ENCODE measurements at places on chromosomes 5 and 9.

GRCh38 chr5:38872826-38873225 lies 27.0 kb downstream of the OSMR start:
- no peak for DNase-seq

DNA sequence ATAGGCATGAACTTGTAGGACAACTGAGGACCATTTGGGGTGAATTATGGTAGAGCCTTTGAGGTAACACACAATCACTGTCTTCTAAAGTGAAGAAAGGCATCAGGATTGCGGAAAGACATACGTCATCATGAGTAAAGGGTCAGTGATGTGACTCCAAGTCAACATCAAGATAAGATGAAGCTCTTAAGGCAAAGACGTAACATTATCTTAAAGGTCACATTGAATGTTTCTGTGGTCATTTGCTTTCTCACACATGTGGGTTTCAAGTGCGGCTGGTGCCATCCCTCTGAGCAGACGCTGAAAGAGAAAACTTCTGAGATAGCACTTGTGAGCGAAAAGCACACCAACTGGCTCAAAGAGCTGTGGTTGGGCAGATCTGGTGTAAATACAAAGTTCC lies 63.3 kb upstream of the GRAMD2B start:
- no peak for DNase-seq

DNA sequence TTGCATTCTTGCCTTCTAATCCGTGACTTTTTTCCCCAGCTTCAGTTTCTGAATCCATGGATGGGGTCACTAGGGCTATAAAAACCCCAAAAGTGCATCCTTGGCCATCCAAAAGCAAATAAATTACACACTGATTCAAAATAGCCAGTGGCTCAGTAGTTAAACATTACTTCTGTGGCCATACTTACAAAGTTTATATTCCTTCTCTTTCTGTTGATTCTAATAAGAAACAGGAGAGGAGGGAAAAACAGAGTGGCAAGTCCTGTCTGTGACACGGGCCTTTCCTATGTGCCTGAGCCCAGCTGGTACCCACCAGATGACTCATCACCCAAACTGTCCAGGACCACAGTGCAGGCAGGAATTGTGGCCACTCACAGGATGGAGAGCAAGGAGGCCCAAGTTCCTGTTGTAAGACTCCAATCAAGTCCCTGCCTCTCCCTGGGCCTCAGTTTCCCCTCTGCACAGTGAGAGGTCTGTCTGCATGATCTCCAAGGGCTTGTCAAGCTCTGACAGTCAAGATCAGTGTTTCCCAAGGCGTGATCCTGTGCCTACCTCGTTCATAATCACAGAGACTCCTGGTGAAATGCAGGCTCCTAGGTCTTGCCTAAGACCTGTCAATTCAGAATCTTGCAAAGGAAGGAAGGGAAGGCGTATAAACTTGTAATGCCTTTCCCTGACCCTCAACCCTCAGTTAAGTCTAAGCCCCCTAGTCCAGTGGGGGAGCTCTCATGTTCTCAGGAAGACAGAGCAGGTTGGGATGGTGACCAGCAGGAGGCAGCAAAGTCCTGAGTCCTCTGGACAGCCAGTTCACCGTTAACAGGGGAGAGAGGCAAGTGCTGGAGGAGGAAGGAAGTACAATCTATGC lies 29.5 kb downstream of the TNIP1 start:
- peak; percentile 79 for DNase-seq

DNA sequence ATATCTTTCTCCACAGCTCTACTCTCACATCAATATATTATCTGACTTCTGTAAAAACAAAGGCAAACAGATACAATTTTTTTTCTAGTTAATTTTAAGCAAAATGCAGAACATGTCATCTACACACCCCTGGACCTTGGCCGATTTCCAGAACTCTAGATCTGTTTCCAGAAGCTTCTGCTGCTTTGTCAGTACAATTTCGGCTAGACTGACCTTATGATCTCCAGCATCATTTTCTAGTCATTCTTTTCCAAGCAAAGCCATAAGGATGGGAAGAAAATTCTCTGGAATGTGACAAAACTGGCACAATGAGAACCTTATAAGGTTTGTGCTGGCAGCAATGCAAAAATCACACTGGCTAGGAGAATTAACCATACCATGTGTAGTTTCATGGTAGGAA lies 132.8 kb upstream of the MPDZ start:
- DNase-seq, result no peak

DNA sequence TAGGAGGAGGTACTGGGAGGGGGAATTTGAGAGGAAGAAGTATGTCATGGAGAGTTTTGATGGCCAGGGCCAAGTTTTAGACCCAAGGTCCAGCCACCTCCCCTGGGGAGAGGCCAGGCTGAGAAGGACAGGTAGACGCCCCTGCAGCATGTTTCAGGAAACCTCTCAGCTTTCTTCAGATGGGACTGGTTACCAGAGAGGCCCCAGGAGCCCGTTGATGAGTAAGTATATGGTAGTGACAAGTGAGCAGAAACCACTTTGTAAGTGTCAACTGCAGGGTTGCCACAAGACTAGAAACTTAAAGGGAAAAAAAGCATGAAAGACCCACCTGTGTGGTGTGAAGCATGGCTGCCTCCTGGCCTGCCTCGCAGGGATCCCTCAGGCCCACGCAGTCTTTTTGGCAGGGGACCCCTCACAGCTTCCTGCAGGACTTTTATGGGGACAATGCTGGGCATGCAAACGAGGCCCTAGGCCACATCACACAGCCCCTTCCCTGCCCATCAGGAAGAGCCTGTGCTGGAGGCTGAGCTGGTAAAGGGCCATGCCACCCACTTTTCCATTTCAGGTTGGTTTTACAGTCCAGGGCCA lies 255.9 kb downstream of the FSTL4 start:
- peak; percentile 40 for DNase-seq

- no peak for DNase-seq
These were observed 202.4 kb upstream of the ZNF608 start for GRCh38 chr5:124948754-124949275.

DNA sequence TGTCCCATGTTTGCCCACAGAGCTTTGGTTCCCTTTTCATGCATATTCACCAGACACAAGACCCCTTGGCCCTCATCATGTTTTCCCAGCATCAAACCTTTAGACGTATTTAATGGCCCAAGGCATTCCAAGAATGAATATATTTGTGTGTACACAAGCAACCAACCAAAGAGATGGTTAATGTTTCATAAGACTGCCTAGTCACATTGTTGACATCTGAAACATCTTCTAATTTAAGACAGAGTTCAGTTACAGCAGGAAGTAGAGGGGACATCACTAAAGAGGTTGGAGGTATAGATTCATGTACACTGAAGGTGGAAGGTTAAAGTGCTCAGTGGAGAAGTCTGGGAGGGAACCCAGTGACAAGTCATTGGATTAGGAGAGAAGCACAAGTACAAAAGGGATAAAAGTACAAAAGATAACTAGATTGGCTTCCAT lies 49.1 kb downstream of the SUSD1 start:
- no peak for DNase-seq

- no peak for DNase-seq
These were observed 212.5 kb downstream of the MAST4 start for GRCh38 chr5:66808663-66809062.

DNA sequence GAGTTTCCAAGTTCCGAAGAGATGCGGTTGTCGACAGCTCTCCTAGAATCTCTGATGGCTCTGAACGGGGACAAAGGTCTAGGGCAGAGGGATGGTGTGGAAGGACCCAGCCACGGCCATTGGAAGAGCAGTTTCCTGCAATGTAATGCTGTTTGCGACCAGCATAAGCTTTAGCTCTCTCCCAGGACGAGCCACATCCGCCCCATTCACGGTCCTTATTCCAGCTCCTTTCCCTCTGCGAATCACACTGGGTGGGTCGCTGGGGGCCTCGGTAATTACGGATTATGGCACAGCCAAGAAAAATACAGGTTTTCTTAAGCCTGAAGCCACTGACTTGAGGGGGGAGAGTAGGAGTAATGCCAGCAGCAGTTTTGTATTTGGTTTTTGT lies 22.7 kb downstream of the ANXA2R start:
- DNase-seq, result no peak

GRCh38 chr5:12910641-12911040 lies 1006.4 kb upstream of the CTNND2 start:
- DNase-seq, result no peak

- no peak for DNase-seq
These were observed 128.7 kb downstream of the C5orf15 start for GRCh38 chr5:133839721-133840120.

GRCh38 chr5:2700876-2701275 lies 50.6 kb downstream of the IRX2 start:
- no peak for DNase-seq

GRCh38 chr5:126865299-126865698 lies 88.4 kb downstream of the LMNB1 start:
- DNase-seq, result no peak

- no peak for DNase-seq
These were observed 5.2 kb downstream of the DOCK8 start for GRCh38 chr9:219670-220365.

DNA sequence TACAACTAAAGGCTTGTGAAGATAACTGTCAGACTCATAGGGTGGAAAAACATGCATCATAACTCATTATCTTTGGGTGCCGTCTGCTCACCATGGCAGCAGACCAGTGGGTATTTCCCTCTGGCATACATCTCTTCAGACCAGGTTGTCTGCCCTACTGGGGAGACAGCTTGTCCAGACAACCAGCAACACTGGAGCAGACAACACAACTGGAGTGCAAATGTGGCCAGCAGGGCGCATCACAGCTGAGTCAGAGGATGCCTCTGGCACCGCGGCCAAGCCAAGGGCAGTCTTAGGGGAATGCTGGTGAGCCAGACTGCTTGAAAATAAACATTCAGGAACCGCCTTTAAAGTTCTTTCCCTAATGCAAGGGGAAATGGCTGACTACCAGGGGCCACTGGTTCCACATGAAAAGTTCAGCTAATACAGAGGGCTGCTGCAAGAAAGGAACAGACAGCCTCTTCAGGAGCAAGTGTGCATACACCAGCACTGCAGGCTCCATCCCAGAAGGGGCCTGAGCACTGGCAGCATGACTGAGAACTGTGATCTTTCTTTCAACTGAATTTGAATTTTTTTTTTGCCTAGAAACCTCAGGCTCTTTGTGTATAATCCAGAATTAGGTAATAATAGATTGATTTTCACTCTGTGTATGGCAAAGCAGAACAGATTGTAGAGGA lies 77.3 kb downstream of the MAMDC2 start:
- DNase-seq, result no peak

DNA sequence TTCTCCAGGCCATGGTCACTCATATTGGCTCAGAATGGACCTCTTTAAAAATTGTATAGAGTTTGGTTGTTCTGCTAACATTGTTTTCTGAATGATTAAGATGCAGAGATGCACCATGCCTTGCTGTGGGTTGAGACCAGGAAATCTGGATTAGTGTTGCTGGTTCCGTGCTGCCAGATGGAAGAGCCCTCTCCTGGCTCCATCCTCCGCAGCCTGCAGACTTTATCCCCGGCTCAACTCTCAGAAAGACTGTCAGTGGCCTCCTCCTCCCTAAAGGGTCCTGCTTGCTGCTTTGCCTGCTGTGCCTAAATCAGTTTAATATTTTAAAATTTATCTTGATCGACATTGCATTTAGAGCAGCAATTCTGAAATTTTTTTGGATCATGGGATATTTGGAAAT lies 196.7 kb downstream of the TENT4A start:
- no peak for DNase-seq

- DNase-seq, result no peak
These were observed 252.6 kb downstream of the ACTL7B start for GRCh38 chr9:108603141-108603540.

- no peak for DNase-seq
These were observed 42.2 kb upstream of the CEP72 start for GRCh38 chr5:569868-570361.

GRCh38 chr9:11872471-11872870 lies 820.7 kb upstream of the TYRP1 start:
- no peak for DNase-seq

GRCh38 chr9:77221431-77221830 lies 44.1 kb downstream of the VPS13A start:
- no peak for DNase-seq

DNA sequence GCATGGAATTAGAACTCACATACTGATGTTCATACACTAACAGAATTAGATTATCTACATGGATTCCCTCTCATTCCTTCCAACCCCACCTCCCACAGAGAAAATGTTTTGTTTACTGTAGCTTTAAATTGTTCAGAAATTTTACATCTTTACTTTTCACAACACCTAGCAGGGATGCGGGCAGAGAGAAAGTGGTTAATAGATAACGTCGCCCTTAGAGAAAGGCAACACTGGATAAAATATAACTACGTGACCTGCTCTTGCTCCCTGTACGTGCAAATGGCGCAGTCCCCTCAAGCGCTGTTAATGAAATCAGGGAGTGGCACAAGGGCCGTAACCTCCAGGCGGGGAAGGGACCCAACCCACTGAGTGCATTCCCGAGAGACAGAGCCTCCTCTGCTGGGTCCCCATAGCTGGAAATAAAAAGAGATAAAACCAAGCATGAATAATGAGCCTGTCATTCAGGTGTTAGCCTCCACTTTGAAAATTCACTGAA lies 125.3 kb upstream of the DAPK1 start:
- DNase-seq, result peak; percentile 67

DNA sequence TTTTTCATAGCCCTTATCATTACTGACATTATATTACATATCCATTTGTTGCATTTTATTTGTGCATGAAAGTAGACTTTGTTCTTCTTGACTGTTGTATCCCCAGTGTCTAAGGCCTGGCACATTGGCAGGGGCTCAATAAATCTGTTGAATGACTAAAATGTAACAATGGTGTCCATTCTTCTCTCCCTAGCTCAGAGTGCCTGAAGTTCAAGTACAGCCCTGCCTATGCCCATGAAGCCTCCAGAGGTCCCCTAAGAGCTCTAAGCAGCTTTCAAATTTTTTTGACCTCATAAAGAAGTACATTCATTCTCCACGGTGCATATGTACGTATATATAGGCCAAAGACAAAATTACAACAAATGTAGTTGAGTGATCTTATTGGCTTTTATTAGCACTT lies 4.2 kb upstream of the BSPRY start:
- no peak for DNase-seq

- no peak for DNase-seq
These were observed 112.3 kb downstream of the DPYSL3 start for GRCh38 chr5:147397616-147398015.

DNA sequence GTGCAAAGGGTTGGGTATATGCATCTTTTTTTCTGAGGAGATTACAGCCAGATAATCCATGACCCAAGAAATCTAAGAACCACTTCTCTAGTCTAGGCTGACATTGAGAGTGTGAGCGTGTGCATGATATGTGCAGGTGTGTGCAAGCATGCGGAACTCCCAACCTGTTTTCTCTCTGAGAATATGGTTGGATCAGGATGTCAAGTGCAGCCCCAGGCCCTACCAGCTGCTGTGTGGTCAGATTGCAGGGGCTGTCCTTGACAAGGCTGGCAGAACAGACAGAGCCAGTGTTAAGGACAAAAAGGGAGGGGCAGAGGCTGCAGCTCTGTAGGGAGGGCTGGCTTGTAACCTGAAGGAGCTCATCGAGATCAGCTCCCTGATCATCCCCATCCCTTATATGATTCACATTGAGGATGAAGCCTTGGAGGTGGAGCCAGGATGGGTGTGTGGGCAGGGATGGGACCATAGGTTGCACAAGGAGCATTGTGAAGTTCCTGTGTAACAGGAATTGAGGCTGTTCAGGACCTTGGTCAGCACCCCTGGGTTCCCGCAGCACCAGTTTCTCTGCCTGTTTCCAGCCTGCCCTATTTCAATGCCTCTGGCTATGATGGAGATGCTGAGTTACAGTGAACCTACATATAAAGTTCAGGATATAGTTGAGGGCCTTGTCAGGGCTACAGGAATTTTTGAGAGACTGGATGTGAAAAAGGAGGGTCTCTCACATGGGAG lies 52.6 kb upstream of the ARAP3 start:
- no peak for DNase-seq

- no peak for DNase-seq
These were observed 30.5 kb upstream of the CKMT2 start for GRCh38 chr5:81202655-81203054.
